DMS 273 treated with DMSO at 0.1 percent for 48 hours (cell line): ENCODE measurements at places on chromosomes 1 and 21.

DNA sequence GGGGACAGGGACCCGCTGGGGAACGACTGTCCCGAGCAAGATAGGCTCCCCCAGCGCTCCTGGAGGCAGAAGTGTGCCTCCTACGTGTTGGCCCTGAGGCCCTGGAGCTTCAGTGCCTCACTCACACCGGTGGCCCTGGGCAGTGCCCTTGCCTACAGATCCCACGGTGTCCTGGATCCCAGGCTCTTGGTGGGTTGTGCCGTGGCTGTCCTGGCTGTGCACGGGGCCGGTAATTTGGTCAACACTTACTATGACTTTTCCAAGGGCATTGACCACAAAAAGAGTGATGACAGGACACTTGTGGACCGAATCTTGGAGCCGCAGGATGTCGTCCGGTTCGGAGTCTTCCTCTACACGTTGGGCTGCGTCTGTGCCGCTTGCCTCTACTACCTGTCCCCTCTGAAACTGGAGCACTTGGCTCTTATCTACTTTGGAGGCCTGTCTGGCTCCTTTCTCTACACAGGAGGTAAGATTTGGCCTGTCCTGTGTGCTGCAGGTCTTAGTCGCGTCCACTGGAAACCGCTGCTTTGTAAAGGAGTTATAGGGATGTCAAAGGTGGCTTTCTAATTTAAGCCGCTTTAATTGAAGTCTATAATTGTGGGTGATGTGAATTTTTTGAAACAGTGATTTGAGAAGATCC, 717 bp downstream of the UBIAD1 start:
- DNase-seq = no peak

DNA sequence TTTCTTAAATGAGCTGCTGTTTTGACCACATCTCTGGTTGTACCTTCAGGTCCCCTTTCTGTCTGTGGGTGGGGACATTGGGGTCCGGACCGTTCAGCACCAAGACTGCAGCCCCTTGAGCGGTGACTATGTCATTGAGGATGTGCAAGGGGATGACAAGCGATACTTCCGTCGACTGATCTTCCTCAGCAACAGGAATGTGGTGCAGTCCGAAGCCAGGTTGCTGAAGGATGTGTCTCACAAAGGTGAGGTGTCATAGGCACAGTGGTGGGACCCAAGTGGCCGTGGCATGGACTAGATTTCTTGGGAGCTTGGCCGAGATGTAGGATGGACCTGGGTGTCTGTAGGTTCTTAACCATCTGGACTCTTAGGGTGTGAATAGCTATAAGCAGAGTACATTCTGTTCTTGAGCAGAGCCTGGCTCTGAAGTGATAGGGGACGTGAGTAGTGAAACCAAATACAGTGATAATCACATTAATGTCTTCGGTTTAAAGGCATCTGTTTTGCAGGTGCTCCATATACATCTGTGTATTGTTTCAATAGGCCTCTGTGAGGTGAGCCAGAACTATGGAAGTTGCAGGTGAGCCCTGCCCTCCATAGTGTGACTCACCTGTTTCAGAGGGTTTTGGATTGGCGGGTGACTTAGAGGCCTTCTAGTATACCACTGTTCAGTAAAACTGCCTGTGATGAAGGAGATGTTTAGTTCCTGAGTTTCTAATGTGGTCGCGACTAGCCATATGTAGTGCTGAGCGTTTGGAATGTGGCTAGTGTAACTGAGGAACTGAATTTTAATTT, 6.4 kb downstream of the METTL13 start:
- DNase-seq = no peak

GRCh38 chr1:69139007-69139406, 428.7 kb upstream of the LRRC7 start:
- DNase-seq = no peak

DNA sequence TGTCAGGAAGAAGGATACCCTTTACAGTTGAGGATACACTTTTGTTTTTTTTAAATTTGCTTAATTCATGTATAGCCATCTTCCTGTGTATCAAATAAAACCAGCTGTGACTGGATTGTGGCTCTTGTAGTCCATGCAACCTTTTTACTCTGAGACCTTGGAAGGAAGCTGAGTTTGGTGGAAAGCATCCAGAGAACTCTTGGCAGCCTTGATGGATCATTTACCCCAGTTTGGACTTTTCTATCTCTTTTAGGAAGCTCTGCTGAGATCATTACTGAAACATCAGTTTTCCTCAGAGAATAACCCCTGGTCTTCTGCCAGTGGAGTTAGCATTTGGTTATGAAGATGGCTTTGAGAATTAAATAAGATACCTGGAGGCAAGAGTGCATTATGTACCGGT, 21.2 kb upstream of the APOBEC4 start:
- no peak for DNase-seq

DNA sequence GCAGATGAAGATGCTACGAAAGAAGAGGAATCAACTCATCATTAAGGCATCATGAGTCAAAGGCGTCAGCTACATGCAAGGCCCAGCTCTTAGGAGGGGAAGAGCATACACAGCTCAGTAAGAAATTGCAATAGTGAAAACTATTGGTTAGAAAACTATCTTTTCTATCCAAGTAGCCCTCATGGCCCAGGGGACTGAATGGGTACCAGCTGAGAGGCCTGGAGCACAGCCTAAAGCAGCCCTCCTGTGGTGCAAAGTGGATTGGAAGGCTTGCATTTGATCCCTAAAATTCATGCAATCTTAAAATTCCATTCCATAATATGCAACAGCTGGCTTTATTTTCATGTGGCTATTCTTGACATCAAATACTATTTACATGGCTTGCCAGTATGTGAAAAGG, 251.8 kb upstream of the USP24 start:
- DNase-seq = no peak

DNA sequence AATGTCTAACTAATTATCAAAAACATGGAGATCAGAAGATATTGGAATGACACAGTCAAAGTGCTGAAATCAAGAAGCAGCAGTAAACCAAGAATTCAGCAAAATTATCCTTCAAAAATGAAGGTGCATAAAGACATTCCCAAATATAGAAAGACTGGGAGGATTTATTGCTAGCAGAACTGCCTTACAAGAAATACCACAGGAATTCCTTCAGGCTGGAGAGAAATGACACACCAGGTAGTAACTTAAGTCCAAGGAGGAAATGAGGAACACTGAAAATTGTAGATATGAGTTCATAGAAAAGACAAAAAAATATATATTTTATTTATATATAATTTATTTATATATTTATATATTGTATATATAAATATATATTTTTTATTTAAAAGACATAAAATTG, 217.2 kb downstream of the RPS6KC1 start:
- no peak for DNase-seq

DNA sequence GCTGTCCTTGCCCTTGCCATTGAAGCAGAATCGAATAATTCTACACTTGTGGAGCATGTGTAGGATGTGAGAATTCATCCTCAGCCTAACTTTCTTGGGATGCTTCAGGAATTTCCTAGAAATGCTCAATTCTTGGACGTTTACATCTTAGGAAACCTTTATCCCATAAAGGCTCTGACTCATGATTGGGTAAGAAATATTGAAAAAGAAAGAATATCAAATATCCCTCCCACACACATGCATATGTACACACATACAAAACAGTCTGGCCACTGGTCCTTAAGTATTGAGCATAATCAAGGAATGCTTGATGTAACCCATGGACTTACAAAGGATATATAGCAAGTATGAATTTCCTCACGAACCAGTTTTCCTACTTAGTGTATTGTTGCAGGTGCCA, 83.9 kb upstream of the IPO9 start:
- no peak for DNase-seq

- no peak for DNase-seq
These were observed 4.7 kb downstream of the CELF3 start for GRCh38 chr1:151711951-151712350.

DNA sequence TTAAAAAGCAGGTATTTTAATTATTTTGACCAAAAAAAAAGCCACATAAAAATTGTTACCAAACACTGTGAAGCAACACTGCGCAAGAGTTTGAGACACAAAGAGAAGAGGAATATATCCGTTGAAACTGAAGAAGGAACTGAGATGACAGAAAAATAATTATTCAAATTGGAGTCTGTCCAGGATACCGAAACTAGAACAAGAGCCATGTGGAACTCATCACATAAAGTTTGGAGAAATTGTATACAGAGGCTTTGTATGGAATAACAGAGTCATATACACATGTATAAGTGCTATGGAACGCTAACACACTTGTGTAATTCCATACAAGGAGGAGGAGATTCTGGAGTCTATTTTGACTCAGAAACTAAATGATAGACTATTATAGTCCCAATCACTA, 675.1 kb upstream of the ADGRL2 start:
- DNase-seq = no peak

DNA sequence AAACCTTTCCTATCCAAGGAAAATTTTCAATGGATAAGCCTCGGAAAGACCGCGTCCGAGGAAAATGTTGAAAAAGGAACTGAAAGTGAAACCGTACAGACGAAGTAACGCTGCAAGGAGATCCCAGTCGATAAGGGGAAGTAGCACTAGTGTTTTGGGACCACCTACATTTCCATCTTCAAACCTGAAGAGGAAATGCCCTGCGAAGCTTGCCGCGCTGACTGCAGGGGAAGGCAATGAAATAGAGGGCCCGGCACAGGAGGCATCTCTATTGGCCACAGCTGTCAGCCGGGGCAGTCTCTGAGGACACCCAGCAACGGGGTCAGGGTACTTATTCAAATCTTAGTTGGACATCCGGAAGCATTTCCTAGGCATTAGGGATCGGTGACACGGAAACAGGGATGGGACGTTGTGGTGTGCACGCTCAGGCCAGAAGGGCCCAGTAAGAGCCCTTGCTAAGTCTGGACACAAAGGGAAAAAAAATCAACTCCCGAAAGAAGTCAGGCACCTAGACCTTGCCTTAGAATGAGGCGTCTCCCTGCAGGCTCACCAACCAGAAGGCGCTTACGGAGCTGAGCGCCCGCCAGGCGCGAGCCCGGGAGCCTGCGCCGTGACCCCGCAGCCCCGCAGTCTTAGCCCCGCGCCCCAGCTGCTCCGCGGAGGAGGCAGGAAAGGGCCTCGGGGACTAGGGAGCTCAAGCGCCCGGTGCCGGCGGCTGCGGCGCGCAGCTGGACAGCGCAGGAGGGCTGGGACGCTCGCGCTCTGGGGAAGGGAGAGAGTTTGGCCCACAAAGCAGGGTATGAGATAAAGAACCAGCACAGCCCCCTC, 655 bp downstream of the USF1 start:
- peak; percentile 52 for DNase-seq

DNA sequence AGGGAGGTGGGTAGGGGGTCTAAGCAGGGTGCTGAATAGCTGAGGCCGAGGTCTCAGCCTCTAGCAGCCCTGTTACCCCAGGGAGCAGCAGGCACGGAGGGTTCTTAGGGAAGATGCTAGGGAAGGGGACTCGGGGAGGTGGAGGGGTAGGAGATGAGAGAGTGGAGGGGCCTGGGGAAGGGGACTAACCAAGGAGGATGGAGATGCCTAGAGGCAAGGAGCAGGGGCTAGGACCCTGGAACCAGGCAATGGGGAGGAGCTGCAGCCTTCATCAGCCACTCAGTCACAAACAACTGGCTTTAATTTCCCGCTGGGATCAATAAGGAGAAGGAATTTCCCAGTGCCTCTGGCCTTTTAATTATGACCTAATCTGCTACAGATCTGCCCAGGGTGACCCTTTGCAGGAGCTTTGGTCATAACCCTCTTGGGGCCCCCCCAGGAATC, 2.9 kb upstream of the CRABP2 start:
- no peak for DNase-seq

GRCh38 chr1:38263438-38263837, 216.8 kb upstream of the POU3F1 start:
- no peak for DNase-seq
